ENCODE measurements at places on chromosomes 6 and 20.

DNA sequence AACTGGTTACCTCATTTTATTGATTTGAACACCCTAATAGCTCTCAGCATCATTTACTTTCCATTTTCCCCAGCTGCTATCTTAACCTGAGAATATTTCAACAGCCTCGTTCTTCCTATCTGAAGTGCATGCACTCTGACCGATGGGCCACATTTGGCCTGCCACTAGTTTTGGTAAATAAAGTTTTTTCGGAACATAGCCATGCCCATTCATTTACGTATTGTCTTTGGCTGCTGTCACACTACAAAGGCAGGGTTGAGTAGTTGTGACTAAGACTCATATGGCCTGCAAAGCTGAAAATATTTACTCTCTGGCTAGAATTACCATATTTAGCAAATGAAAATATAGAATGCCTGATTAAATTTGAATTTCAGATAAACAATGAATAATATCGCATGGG, 10.8 kb downstream of the ADGRF4 start:
- DNase-seq, result no peak

- no peak for DNase-seq
Observed at GRCh38 chr6:3277251-3277650, 18.5 kb downstream of the PSMG4 start.

GRCh38 chr6:141261016-141261671, 871.6 kb upstream of the GJE1 start:
- no peak for DNase-seq

- DNase-seq, result no peak
Observed at GRCh38 chr6:117227245-117227962, 38.0 kb upstream of the VGLL2 start.

DNA sequence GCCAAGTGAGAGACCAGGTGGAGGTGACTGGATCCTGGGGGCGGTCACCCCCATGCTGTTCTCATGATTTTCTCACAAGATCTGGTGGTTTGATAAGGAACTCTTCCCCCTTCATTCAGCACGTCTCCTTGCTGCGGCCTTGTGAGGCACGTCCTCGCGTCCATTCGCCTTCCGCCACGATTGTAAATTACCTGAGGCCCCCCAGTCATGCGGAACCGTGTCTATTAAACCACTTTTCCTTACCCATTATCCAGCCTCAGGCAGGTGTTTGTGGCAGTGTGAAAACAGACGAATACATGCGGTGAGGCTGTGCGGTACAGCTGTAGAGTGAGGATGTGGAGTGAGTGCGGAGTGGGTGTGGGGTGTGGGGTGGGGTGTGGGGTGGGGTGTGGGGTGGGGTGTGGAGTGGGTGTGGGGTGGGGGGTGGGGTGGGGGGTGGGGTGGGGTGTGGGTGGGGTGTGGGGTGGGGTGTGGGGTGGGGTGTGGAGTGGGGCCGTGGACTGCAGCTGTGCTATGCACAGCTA, 12.1 kb upstream of the NTSR1 start:
- no peak for DNase-seq

- no peak for DNase-seq
Observed at GRCh38 chr6:98927534-98927933, 20.2 kb downstream of the FBXL4 start.

DNA sequence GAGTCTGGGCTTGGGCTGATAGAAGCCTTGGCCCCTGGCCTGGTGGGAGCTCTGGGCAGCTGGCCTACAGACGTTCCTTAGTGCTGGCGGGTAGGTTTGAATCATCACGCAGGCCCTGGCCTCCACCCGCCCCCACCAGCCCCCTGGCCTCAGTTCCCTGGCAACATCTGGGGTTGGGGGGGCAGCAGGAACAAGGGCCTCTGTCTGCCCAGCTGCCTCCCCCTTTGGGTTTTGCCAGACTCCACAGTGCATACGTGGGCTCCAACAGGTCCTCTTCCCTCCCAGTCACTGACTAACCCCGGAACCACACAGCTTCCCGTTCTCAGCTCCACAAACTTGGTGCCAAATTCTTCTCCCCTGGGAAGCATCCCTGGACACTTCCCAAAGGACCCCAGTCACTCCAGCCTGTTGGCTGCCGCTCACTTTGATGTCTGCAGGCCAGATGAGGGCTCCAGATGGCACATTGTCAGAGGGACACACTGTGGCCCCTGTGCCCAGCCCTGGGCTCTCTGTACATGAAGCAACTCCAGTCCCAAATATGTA, 957 bp upstream of the VEGFA start:
- DNase-seq, result no peak

- DNase-seq, result no peak
Observed at GRCh38 chr20:63645218-63645617, 8.0 kb downstream of the STMN3 start.

GRCh38 chr20:58059260-58059544, 169.3 kb downstream of the ANKRD60 start:
- no peak for DNase-seq

DNA sequence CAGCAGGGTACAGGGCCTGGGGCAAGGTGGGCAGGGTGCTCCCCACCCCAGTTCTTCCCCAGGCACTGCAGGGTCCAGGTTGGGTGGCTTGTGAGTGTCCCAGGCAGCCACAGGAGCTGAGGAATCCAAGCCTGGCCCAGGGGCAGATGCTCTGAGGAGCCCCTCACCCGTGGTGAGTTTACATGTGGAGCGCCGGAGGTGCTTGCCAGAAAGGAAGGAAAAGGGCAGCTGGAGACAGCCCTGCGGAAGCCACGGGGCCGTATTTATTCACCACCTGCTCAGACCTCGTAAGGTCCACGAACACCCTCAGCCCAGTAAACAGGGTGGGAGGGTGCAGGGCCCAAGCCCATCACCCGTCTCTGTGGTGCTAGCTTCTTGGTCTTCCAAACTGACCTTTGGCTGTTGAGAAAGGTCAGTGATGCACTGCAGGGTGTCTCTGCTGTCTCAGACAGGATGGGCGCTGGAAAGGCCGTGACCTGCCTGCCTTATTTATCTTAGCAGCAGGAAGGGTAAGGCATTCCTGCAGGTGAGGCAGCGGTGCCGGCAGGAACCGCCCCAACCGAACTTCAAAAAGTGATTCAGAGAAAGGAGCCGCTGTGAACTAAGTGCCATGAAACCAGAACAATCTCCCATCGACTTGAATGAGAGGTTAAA, 4.0 kb upstream of the FRMD1 start:
- DNase-seq, result peak; percentile 54

- no peak for DNase-seq
Observed at GRCh38 chr6:160412993-160413392, 64.8 kb downstream of the SLC22A3 start.

All from Caco-2 (cell line).